Effector memory CD4-positive, alpha-beta T cell (primary cell): ENCODE measurements at places on chromosomes 12 and 14.

DNA sequence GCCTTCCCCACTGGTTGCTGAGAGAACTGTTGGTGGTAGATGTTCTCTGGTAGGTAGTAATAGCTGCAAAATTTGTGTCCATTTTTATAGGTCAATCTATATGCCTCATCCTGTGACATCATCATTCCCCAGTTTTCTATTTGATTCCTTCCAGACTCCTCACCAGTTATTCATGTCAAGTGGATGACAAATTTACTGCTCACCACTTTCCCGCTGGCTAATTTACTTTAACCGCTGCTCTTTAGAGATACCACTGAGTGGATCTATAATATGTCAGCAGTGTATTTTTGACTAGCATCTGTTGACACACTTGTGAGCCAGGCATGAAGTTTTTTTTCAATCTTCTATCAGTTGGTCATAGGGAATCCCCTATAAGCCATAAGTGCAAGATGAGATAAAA lies 24.6 kb downstream of the GPR65 start:
- no peak for DNase-seq

DNA sequence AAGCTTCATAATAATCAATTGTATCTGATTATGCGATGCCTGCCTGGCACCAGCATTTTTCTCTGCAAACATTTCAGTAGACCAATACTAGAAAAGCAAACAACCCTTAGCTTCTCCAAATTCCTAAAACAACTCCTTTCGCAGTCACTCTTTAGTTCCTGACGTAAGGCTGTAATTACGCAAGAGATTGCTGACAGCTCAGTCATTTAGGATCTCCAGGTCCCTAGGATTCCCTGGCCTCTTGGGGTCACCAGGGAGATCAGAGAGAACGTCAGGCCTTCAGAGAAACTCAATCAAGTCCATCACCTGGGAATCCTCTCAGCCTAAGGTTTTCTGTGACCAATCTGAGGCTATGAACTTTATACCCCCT lies 390.6 kb downstream of the PAWR start:
- no peak for DNase-seq

- DNase-seq: no peak
Measured at GRCh38 chr12:52860102-52860823, 11.5 kb upstream of the KRT78 start.

GRCh38 chr12:105212438-105212837 lies 23.5 kb downstream of the APPL2 start:
- no peak for DNase-seq

GRCh38 chr12:12474471-12474928 lies 88.2 kb downstream of the DUSP16 start:
- no peak for DNase-seq
